Left renal pelvis (tissue), 4 donors: ENCODE measurements at places on chromosomes 2 and 18.

DNA sequence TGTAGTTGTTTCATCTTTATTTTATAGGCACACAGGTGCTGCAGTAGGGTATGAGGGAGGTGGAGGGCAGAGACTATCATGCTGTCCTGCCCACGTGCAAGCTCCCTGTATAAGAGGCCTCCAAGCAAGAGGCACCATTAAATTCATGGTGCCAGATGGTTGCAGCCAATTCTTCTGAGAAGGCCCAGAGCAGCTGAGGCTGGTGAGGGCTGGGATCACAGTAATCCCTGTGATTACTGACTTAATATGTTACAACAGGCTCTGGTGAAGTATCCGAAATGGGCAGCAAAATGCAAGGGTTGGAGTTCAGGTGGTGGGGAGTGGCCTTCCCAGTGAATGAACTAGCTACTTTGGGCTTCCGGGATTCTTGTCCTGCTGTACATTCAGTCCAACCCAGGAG lies 191.9 kb upstream of the SMAD2 start:
- no peak for DNase-seq

DNA sequence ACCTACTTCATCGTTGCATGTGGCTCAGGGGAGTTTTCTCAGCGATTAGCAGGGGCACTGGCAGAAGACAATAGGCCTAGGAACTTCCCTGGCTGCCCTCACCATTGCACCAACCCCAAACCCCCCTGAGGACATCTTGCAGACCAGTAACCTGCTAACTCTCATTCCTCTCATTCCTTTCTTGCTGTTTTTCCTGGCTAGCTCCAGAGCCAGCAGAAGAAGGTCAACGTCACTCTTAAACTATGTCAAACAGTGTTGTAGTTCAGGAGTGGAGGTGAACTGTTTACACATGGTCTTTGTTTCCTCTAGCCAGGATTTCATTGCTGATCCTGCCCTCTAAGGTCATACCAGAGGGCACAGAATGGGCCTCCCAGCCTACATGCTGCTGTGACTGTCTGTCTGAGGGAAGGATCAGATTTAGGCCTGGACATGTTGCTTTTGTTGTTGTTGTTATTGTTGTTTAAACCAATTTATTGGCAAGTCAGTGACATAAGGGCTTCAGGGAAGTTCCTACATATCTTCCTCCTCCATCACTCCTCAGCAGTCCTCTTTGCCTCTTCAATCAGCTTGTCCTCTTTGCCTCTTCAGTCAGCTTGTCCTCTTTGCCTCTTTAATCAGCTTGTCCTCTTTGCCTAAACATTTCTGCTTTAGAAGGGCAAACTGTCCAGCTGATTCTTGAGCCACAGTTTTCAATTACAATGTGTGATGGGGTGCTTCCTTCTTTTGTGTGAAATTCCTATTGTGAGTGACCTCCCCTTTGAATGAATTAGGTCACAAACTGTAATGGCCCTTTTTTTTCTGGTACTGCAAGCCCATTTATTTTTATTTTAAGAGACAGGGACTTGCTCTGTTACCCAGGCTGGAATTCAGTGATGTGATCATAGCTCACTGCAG lies 471.9 kb upstream of the TNP1 start:
- peak; percentile 42 for DNase-seq

GRCh38 chr2:68769586-68770270 lies 35.1 kb downstream of the ARHGAP25 start:
- no peak for DNase-seq

DNA sequence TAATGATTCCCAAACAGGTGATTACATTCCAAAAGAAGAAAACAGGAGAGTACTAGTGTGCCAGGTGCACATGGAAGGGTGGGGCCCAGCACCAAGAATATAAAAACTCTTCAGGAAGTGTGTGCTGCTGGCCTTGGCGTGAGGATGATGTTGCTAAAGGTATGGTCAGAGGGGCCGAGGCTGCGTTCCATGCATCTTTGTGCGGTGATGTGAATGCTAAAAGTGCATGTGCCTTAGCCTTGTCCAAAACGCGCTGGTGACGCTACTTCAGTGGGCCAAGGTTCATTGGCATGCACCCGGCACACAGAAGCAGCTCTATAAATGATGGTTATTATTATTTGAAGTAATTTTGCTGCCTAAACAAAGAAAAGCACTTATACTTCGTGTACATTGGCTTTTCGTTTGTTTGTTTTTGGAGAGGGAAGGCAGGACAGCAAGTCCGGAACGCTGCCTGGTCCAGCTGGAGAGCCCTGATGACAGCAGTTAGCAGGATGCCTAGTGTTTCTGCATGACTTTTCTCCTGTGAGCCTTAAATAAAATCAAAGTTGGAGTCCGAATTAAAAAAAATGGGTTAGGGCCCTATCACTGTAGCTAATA lies 2.9 kb downstream of the ALKAL2 start:
- DNase-seq, result no peak
